ENCODE measurements at places on chromosomes 7 and 10.

GRCh38 chr7:2272031-2272430 is 30.0 kb downstream of the NUDT1 start:
- no peak for DNase-seq

- no peak for DNase-seq
These were observed 45.1 kb downstream of the RPS24 start for GRCh38 chr10:78078539-78079330.

DNA sequence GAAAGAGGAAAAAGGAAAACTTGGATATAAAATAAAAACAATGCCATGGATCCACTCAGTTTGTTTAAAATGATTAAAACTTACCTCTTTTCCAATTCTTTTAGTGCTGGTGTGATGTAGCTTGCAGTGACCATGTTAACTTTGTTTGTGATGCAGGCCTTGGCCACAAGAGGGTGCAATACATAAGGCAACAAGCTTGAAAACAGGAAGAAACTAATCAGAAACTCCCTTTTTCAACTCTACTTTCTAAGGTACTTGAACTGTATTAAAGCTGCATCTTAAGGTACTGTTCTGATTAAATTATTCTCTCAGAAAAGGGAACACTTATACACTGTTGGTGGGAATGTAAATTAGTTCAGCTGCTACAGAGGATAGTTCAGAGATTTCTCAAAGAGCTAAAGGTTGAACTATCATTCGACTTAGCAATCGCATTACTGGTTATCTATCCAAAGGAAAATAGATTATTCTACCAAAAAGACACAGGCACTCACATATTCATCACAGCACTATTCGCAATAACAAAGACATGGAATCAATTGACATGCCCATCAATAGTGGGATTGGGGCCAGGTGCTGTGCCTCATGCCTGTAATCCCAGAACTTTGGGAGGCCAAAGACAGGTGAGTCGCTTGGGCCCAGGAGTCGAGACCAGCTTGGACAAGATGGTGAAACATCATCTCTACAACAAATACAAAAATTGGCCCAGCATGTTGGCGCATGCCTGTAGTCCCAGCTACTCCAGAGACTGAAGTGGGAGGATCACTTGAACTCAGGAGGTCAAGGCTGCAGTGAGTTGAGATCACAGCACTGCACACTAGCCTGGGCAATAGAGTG is 50.9 kb downstream of the AASS start:
- peak; percentile 54 for DNase-seq

DNA sequence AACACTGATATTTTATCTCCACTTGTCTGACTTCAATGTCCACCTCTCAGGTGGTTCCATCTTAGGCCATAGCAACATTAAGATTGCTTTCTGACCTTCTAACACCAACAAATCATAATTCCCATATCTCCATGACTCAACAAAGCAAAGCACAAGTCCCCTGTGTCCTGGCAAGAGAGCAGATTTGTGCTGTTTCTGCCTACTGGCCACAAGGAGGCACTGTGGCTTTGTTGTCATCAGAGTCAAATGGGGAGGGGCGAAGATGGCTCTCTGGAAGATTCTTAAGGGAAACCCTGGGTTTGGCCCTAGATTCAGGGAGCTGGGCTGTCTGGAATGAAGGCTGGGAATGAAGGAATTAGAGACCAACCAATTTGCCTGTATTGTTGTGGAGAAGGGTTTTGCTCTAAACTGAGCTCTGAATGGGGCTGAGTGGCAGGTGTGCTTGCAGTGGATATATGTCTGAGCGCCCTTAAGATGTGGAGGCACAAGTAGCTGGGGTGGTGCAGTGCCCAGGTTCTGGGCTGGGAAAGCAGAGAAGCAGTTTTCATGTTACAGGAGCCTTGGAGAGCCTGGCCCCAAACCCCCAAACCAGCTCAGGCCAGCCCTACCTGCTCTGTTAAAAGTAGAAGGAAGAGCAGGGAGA is 154.8 kb upstream of the PRSS58 start:
- peak; percentile 48 for DNase-seq

All from CD4-positive, alpha-beta T cell treated with Interleukin-12 subunit alpha and Interleukin-12 subunit beta, for 1 hour (primary cell).